ENCODE measurements at places on chromosomes 11 and 22. TPM values are rescaled to one million over a fixed set of nuclear protein-coding genes. Genes with fewer than 3 reads are reported as not detected.

The SPTBN2 gene
- not detected for polyA plus RNA-seq

The KIRREL3 gene
- polyA plus RNA-seq, result not detected

The CYP2D6 gene
- polyA plus RNA-seq, result not detected

The OR8A1 gene
- polyA plus RNA-seq, result not detected

Data from CD4-positive, CD25-positive, alpha-beta regulatory T cell (primary cell).